ENCODE measurements at places on chromosomes 12 and 14. TPM values are rescaled to one million over a fixed set of nuclear protein-coding genes. Genes with fewer than 3 reads are reported as not detected.

Gene RHEBL1
- 1.6 TPM for total RNA-seq

Gene GRIN2B
- 97.1 TPM for total RNA-seq

Gene CFAP54
- 36.0 TPM for total RNA-seq

Gene TECPR2
- 21.0 TPM for total RNA-seq

Gene FLRT2
- 46.6 TPM for total RNA-seq

Gene LRRC10
- total RNA-seq, result not detected

Gene SLC25A21
- 2.1 TPM for total RNA-seq

Gene FGD4
- total RNA-seq, result 71.3 TPM

Gene EXOC3L4
- total RNA-seq, result 0.46 TPM

Measured in diencephalon (tissue), 1 donor.